CD8-positive, alpha-beta T cell (primary cell): ENCODE measurements at places on chromosomes 6 and 20. TPM values are rescaled to one million over a fixed set of nuclear protein-coding genes. Genes with fewer than 3 reads are reported as not detected.

Gene SIRPD
- total RNA-seq = not detected

Gene LINC00237
- not detected for total RNA-seq

Gene FABP7
- total RNA-seq = not detected

Gene FOXS1
- not detected for total RNA-seq

Gene BPIFB2
- not detected for total RNA-seq

Gene SPATA2
- 20.9 TPM for total RNA-seq

Gene LHFPL5
- total RNA-seq = not detected

Gene TINAG
- not detected for total RNA-seq

Gene PTCHD4
- not detected for total RNA-seq

Gene BLCAP
- 60.6 TPM for total RNA-seq

Gene MTO1
- 35.7 TPM for total RNA-seq

Gene OR2H1
- not detected for total RNA-seq

Gene SMPDL3A
- total RNA-seq = not detected

Gene GUCA1A
- total RNA-seq = not detected

Gene GTSF1L
- not detected for total RNA-seq
